ENCODE measurements at places on chromosomes 3 and 15.

DNA sequence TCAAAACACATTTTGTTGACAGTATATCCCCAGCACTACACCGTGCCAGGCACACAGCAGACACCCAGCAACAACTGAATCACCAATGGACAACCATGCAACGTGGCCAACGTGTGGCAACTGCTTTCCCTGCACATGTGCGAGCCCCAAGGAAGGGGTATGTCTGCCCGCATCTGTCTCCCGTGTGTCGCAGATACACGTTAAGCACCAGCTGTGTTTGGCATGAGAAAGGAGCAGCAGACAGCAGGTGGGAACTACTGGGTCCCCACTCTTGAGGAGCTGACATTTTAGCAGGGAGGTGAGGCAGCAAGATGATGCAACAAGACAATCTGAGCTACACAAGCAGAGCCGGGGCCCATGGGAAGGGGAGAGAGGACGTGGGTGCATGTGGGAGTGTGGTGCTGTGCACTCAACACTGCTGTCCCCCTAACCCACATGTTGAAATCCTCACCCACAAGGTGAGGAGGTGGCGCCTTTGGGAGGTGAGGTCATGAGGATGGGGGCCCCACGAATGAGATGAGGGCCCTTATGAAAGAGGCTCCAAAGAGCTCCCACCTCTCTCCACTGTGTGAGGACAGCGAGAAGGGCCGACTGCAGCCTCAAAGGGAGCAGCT, 56.2 kb downstream of the ROPN1B start:
- DNase-seq, result no peak

DNA sequence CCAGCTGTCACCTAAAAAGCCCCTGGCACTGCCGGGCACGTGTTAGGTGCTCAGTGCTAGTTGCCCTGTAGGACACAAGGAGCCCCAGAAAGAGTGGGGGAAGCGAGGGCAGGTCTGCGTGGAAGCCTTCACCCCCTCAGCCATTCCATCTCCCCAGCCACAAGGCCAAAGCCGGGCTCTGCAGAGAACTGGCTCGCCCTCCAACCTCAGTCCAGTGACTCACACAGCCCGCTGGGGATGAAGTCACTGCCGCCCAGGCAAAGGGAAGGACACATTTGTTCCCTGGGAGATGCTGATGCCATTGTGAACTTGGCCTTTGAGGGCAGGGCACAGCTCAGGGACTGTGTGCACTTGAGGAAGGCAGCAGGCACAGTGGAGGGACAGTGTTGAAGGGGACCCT, 48.1 kb downstream of the IQSEC1 start:
- no peak for DNase-seq

- no peak for DNase-seq
These were observed 59.4 kb downstream of the CLASP2 start for GRCh38 chr3:33658621-33658990.

- DNase-seq, result no peak
These were observed 41.3 kb upstream of the RARB start for GRCh38 chr3:25386686-25387255.

- DNase-seq, result no peak
These were observed 969.4 kb downstream of the PLOD2 start for GRCh38 chr3:145191543-145191942.

DNA sequence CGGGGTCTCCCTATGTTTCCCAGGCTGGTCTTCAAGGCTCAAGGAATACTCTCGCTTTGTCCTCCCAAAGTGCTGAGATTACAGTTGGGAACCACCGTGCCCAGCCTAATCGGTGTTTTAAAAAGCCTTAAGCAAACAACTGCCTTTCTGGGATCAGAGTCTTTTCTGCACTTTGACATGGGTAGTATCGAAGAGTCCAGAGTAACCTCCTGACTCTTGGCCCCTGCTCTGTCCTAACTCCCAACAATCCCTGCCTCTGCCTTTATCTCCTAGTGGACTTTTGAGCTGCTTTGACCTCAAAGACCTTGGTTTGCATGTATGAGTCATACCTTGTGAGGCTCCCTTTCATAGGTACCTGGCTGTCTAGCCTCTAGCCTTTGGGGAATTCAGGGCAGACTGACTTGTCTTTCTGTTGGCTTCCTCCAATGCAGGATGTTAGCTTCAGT, 21.0 kb upstream of the HACD2 start:
- peak; percentile 19 for DNase-seq

GRCh38 chr3:139128803-139129202, 84.1 kb upstream of the PRR23C start:
- no peak for DNase-seq

- no peak for DNase-seq
These were observed 213.6 kb downstream of the SSR3 start for GRCh38 chr3:156341332-156341731.

- DNase-seq, result no peak
These were observed 43.1 kb upstream of the WDR5B start for GRCh38 chr3:122458992-122459391.
